Stimulated activated naive CD8-positive, alpha-beta T cell treated with anti-CD3 and anti-CD28 coated beads, Interleukin-15, Interleukin-2, amounts not matched to agents 100 U/mL and 50 U/mL, for 24 hours (primary cell): ENCODE measurements at places on chromosomes 4 and X.

GRCh38 chr4:146178126-146178525 lies 2.6 kb downstream of the LSM6 start:
- DNase-seq: no peak

- peak; percentile 54 for DNase-seq
Measured at GRCh38 chr4:104860238-104861123, 286.2 kb upstream of the TET2 start.

GRCh38 chr4:147582386-147583060 lies 34.7 kb upstream of the TMEM184C start:
- DNase-seq: no peak

DNA sequence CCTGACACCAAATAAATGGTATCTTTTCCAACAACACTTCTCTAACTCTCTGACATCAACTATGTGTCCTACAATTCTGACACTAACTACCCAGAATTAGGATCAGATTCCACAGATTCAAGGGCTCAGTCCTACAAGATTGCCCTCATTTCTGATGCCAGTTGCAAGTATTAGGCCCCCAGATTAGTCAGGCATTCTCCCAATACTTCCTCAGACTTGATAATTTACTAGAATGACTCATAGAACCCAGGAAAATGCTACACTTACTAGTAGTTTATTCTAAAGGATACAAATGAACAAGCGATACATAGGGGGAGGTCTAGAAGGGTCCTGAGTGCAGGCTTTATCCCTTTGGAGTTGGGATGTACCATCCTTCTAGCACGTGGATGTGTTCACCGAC lies 8.5 kb downstream of the TIGD2 start:
- DNase-seq: no peak

- DNase-seq: peak; percentile 85
Measured at GRCh38 chr4:153152501-153153338, 51.5 kb upstream of the TRIM2 start.

GRCh38 chr4:111204797-111205196 lies 581.9 kb upstream of the PITX2 start:
- no peak for DNase-seq

DNA sequence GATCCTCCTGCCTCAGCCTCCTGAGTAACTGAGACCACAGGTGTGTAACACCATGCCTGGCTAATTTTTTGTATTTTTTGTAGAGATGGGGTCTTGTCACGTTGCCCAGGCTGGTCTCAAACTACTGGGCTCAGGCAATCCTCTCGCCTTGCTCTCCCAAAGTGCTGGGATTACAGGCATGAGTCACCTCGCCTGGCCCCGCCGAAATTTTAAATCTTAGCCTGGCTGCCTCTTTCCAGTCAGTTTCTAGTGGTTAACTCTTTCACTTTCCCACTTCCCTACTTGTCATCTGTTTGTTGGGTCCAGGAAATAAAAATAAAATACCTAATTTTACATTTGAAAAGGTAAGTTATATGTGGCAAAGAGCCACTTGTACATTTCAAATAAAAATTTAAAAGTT lies 62.4 kb downstream of the TMEM165 start:
- DNase-seq: no peak

- DNase-seq: no peak
Measured at GRCh38 chrX:151416579-151416978, 19.6 kb downstream of the VMA21 start.

- no peak for DNase-seq
Measured at GRCh38 chr4:116027311-116027710, 913.9 kb upstream of the NDST4 start.

- no peak for DNase-seq
Measured at GRCh38 chrX:103373581-103373980, 2.8 kb upstream of the BEX3 start.

- no peak for DNase-seq
Measured at GRCh38 chrX:111191598-111191997, 78.7 kb downstream of the CAPN6 start.

DNA sequence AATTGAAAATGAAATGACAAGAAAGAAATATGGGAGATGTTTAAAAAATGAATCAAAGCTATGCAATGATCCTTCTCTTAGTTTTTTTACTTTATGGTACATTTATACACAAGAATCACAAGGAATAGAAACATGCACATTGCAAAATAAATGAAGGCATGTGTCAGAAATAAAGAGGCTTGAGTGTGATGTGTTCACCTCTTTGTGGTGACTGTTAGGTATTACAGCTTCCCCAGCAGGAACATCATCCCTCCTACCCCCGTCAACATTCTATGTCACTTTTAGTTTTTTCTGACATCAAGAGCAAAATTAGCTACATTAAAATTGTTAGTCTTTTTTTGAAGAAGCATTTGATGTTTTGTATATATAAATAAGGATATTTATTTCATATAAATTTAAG lies 214.8 kb downstream of the SLC4A4 start:
- no peak for DNase-seq

GRCh38 chr4:28360681-28361080 lies 1500.0 kb downstream of the STIM2 start:
- DNase-seq: no peak

DNA sequence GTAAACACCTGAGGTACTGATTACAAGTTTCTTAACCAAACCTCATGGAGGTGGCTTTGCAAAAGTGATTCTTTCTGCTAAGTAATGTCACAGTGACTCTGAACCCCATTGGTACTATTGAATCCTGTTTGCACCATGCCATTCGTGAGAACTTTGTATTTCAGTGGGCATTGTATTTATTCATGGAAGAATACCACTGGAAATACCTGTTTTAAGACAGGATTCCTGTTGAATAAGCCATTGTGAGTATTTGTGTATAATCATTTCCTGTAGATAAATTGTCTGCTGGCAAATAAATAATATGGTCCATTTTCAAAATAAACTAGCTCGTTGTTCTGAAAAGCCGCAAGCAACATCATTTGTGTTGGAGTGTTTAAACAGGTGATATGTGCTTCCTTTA lies 136.4 kb upstream of the GUCY1A1 start:
- DNase-seq: no peak

GRCh38 chrX:139766545-139766983 lies 58.6 kb upstream of the MCF2 start:
- no peak for DNase-seq

DNA sequence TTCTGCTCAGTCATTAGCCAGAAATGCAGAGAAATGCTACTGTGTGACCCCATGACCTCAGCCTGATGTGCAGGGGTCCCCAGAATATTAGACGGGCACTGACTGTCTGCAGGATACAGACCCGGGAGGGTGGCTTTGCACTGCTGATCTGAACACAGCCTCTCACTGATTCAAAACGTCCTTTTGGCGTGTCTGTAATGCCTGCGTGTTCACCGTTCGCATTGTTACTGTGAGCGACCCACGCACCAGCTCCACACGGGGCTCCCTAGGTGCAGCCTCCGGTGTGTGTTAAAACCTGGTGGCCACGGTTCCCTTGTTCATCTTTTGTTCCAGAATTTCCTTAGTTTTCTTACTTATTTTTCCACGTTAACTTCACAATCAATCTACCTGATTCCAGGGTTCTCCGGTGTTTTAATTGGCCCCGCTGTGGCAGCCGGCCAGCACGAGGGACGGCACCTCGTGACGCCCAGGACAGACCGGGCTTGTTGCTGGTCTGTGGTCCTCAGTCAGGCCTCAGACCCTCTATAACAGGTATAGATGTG lies 32.0 kb upstream of the SPON2 start:
- no peak for DNase-seq

DNA sequence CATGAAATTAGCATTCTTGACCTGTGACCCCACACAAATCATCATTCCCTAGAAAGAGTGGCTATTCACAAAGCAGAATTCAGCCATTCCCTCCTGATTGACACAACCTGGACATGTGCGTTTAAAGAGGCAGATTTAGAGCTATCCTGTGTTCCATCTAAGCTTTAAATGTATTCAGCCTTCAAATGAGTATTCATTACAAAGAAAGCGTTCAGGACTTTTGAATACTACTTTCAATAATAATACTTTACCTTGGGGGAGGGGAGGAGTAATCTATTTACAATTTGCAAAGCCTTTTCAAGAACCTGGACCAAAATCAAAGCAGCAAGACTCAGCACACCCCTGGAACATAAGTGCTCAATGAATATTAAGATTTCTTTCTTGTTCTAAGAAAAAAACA lies 22.5 kb upstream of the GPC4 start:
- no peak for DNase-seq

GRCh38 chr4:152524427-152524826 lies 11.5 kb downstream of the FBXW7 start:
- DNase-seq: no peak

GRCh38 chrX:139949703-139950102 lies 15.6 kb downstream of the CXorf66 start:
- no peak for DNase-seq

DNA sequence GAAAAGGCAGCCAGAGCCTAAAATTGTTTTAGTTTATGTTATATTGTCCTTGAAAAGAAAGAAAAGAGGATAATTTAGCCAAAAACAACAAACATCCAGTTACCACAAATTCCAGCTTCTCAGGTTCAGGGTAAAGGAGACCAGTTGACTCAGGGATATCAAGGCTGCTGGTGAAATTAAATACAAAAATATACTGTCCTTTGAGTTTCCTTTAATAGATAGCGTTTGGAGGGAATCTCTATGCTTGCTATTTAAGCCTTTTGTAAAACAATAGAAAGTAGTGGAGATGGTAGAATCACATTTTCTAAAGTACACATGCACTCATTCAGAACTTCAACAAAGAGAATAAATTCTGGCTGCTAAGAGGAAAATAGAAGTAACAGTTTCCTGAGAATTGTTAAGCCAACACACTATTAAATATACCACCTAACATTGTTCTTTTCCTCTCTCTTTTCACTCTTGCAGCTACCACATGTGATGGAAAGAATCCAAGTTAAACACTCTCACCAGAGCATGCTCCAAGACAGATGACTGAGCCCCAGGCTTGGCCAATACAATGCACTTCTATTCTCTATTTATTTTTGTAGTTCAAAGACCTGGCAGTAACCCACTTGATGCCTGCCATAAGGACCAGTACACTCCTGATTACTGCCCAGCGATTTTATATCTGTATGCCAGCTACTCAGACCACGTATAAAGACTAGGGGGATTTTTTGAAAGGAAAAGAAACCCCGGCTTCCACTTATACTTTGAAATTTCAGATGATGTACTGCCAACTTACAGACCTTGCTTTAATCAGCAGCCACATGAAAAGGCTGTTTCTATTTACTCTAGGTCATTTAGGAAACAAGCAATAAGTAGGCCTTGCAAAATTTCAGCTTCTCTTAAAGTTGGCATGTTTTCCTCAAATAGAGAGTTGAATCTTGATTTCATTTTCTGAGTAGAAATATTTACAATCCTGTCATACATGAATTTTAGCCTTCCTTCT lies 756.9 kb downstream of the FAT4 start:
- DNase-seq: no peak

DNA sequence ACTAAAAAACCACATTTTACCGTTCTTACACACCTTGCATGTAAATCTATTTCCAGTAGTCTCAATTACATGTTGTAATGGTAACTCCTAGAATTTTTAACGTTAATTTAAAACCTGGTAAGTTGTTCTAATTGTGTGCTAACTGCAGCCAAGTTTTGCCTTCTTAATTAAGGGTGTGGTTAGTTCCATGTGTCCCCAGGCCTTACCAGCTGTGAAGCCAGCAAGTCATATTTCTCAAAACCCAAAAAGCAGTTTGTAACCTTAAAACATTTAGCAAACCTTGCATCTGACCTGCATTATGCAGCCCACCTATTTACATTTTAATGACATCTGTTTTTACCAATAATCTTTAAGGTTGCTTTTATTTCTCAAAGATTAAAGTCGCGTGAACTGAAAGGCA lies 18.4 kb upstream of the FAM47E start:
- DNase-seq: no peak

- no peak for DNase-seq
Measured at GRCh38 chr4:133452678-133453077, 303.6 kb downstream of the PCDH10 start.

DNA sequence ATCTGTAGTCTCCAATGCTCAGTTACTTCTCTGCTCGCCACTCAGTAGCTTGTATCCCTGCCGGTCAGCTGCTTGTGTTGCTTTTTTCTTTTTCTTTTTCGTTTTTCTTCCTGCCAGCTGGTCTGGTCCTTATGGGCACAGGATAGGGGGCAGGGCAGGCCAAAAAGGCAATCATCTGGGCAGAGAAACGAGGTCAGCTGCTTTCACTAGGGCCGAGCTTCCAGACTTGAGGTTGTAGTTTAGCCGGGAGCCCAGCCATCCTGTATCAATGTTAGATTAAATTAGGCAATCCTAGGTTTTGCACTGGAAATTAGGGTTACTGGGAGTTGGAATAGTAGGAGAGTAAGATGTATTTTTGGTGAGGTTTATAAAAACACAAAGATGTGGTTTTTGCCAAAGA lies 3.4 kb downstream of the ARSF start:
- DNase-seq: no peak

DNA sequence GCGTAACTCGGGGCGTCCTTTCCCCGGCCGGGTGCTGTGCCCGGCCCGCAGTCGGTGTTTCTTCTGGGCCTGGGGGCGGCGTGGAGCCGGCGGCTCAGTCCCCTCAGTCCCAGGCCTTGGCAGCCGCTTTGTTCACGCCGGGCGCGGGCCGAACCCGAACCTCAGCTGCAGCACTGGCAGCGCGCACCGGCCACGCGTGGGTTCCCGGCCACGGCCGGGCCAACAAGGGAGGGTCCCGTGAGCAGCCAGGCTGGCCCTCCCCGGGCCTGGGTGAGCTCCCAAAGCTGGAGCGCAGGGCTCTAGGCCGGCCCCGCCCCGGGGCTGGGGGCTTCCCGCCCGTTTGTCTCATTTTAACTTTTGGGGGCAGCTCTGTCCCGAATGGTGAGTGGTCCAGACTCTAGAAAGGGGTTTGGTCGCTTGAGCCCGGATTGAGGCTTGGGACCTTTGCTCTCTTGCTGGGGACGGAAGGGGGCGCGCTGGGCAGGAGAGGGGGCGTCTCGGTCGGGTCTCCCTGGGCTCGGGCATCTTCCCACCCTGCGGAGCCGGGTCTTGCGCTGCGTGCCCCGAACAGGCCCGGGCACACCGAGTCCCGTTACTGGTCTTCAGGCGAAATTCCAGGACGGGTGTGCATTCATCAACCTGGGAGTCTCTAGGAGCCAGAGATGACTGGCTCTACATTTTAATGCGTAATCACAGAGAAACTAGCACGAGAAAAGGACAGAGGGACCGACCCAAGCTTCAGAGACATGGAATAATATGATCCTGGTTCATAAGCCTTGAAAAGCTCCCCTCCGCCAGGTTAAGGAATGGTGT lies 177.1 kb downstream of the CBR4 start:
- DNase-seq: peak; percentile 5

DNA sequence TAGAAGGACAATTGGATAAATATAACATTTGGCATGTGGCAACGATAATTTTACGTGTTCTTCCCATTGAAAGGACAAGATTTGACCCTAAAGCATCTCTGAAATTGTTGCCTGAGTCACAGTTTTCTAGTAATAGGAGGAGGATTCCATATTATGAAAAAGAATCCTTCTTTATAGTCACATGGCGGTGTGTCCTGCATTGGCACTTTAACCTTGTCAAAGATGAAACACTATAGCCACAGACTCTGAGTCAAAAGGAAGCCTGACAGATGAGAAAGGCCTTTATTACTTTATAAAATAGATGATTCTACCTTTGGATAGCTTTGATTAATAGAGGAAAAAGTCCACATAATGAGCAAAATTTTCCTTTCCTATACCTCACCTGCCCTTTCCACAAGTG lies 11.5 kb downstream of the LNX1 start:
- no peak for DNase-seq
